Astrocyte of the spinal cord (primary cell): ENCODE measurements at places on chromosomes 13 and 19.
A peak's percentile ranks its signal among the peaks of the same experiment; 100 is the strongest.

GRCh38 chr19:51367255-51367564 lies 1.0 kb upstream of the ETFB start:
- no peak for DNase-seq

- DNase-seq: no peak
Observed at GRCh38 chr13:110816500-110816899, 98.4 kb downstream of the ANKRD10 start.

DNA sequence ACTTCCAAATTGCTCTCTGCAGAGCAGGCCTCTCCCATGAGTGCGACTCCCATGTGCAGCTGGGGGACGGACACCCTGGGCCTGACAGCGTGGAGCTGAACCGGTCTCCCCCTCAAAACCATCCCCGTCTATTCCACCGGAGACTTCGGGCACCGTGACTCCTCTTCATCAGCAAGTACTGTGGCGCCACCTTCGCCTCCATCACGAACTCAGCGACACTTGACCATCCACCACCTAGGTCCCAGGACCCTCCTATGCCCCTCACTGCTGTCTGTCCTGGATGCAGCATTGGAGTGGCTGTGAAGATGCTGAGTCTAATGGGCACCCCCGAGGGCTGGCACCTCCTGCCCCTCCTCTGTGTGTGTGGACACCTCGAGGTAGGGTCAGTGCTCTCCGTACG lies 20.6 kb downstream of the CILP2 start:
- DNase-seq: no peak

- DNase-seq: peak; percentile 17
Observed at GRCh38 chr13:80555796-80556678, 215.1 kb upstream of the SPRY2 start.

GRCh38 chr13:66425741-66426140 lies 804.4 kb downstream of the PCDH9 start:
- peak; percentile 26 for DNase-seq

DNA sequence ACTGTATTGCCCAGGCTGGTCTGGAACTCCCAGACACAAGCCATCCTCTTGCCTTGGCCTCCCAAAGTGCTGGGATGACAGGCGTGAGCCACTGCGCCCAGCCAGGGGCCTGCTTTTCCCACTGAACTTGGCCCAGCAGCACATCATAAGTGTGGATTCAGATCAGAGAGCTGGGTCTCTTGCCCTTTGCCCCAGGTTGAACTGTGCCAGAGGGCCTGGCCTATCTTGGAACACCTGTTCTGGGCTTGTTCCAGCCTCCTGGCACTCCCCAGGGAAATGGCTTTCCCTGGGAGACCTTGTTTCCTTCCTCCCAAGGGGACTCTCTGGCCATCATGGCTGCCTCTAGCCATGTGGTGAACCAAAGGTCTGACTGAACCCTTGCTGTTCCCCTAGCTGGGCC lies 3.4 kb downstream of the CC2D1A start:
- DNase-seq: no peak

- no peak for DNase-seq
Observed at GRCh38 chr19:12450844-12451243, 10.0 kb upstream of the ZNF443 start.

DNA sequence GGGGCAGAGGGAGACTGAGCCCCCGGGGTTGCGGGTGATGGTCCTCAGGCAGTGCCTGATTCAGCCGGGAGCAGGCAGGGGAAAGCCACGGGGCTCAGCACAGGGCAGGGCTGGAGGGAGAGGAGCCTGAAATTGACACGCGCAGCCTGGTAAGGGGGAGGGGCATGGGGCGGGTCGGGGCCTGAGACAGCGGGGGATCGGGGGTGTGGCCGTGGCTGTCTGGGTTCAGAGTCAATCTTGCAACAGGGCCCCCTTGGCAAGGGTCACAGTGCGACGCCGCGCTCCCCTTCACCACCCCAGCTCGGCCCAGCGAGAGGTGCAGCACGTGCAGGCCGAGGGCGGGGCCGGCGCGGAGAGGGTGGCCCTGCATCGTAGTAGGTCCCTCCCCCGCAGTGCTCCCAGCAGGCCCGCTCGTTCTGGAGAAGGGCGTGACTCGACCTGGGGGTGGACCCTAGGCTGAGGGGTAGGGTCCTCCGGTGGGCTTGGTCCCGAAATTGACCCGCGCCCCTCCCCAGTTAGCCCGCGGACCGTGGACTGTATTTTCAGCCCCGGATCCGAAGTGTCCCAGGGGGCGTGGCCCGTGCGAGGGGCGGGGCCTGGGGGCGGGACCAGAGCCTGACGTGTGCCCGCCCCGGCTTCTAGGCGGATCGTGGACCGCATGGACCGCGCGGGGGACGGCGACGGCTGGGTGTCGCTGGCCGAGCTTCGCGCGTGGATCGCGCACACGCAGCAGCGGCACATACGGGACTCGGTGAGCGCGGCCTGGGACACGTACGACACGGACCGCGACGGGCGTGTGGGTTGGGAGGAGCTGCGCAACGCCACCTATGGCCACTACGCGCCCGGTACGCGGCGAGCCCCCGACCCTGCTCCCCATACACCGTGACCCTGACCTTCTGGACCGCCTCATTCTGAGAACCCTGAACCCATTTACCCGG lies 6.0 kb downstream of the RCN3 start:
- peak; percentile 51 for DNase-seq

DNA sequence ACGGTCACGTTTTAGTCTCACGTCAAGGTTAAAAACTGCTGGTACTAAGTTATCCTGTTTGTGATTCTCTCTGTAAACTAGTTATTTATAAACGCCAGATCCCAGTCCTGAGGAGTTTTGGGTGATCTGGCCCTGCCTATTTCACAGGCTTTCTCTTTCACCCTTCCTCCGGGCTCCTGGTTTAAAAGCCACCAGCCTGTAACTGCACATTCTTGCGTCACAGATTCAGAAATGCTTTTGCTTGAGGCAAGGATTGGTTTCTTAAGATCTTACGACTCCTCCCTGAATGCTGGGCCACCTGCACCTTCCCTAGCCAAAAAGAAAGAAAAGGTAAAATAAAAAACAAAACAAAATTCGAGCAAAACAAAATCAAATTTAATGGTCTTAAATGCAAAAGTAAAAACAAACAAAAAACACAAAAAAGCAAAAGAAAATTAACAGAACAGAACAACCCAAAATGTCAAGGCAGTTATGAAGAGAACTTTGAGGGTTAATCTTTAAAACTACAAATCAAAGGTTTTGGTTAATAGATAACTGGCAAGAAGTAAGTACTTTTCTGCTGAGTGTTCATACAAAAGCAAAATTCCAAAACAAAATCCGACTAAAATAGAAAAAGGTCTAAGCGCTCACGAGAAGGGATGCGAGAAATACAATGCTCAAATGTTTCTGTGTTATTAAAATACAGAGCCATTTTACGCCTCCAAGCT lies 18.6 kb upstream of the TIMM44 start:
- no peak for DNase-seq

DNA sequence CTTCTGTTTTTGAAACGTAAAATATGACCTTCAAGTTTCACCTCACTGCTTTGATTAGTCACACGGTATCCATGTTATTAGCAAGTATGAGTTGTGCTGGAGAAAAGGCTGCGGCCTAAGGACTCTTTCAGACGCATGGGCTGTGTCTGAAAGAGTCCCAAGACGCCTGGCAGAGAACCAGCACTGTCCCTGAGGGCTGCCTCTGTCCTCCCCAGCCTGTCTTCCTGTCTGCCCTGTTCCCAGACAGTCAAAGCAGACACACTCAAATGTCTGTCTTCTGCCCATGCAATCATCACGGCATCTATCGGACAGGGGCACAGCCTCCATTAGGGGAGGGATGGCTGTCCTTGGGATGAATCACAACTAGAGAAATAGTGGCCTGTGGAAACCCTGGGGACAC lies 65.5 kb downstream of the DPY19L3 start:
- DNase-seq: no peak
